Muscle of leg (tissue), 16 donors: ENCODE measurements at places on chromosomes 4 and X. TPM values are rescaled to one million over a fixed set of nuclear protein-coding genes. Genes with fewer than 3 reads are reported as not detected.

The NLGN4X gene
- 3.1 TPM for total RNA-seq

The LIMCH1 gene
- total RNA-seq = 104 TPM

The FAM9C gene
- total RNA-seq = not detected

The APBB2 gene
- total RNA-seq = 50.6 TPM

DNA sequence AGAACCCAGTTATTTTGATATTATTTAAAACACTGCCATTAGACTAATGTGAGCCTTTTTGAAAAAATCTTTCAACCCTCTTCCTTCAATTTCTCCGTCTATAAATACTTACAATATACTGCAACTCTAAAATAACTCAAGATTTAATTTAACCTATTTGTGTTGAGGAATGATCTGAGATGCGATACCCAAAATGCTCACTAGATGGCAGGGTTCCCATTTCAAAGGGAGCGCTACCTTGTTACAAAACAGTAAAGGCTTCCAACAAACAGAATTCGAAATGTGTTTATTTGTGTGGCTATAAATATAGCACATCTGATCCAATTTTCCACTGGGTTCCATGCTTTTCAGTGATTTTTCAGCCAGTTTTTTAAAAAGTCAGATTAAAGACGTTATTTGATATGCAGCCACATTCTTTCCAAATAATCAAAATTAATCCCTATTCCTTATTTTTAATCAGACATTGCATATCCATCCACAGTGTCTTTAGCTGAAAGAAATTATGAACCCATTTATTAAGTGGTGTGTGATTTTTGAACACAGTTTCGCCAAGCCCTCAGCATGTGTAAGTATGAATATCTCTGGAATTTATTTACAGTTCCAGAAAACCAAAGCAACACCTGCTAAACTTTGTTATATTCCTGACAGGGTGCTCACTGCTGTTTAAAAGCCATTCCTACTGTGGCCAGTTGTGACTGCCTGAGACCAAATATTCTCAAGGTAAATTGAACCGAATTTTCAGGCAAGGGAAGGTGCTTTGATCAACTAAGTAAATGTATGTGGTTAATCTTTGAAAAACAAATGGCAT is 668.0 kb upstream of the LCORL start:
- no peaks in the 10 kb centered on the region for H3K36me3 ChIP-seq
- DNase-seq = peak; percentile 89
- H3K27me3 ChIP-seq = no peaks in the 10 kb centered on the region
- H3K27ac ChIP-seq = no peak overlapping the region

GRCh38 chr4:150130933-150131332 is 52.7 kb downstream of the DCLK2 start:
- no peak overlapping the region for H3K27ac ChIP-seq
- no peaks in the 10 kb centered on the region for H3K36me3 ChIP-seq
- no peaks in the 10 kb centered on the region for H3K27me3 ChIP-seq
- peaks cover 1% of the 10 kb centered on the region for H3K4me1 ChIP-seq
- H3K4me3 ChIP-seq = no peak overlapping the region
- peak; percentile 67 for DNase-seq

DNA sequence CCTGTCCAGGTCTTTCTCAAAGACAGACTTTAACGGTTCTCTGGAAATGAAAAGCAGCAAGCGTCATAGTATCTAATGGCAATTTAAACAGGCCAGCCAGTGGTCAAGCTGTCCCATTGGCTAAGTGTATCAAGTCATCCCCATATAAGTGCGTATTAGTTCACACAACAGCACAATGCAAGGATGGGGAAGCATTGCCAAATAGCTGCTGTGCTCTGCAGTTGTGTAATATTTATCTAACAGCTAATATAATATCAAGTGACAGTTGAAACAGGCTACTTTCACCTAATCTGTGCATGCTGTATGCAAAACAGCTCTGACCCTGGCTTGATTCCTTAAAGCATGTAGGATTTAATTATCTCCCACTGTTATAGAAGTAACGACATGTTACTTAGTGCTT is 134.8 kb upstream of the PPARGC1A start:
- H3K27ac ChIP-seq = no peak overlapping the region
- no peaks in the 10 kb centered on the region for H3K36me3 ChIP-seq
- no peak for DNase-seq

GRCh38 chrX:133786382-133786781 is 199.0 kb downstream of the GPC3 start:
- no peak for DNase-seq
- H3K4me1 ChIP-seq = peaks cover 2% of the 10 kb centered on the region
- H3K27me3 ChIP-seq = peaks cover 11% of the 10 kb centered on the region
- H3K27ac ChIP-seq = no peak overlapping the region
- no peaks in the 10 kb centered on the region for H3K36me3 ChIP-seq
- H3K4me3 ChIP-seq = no peak overlapping the region

The F8A2 gene
- not detected for total RNA-seq

- peak; percentile 17 for DNase-seq
- no peak overlapping the region for H3K27ac ChIP-seq
- H3K27me3 ChIP-seq = peaks cover 10% of the 10 kb centered on the region
Measured at GRCh38 chrX:100449696-100450608, 39.9 kb upstream of the PCDH19 start.

DNA sequence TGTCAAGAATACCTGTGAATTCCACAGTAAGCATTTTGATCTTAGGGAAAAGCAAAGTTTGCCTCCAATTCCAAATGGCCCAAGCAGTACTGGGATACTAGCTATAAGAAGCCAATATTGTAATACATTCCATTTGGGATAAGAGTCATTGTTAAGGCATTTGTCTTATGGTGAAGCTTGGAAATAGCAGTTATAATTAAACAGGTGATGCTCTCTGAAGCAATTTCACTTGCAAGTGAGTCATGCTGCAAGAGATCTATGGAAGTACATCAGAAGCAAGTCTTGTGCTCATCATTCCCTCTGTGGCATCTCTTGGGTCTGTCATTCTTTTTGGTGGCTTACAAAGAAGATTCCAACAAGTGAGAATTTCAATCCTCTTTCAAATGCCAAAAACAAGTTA is 386.4 kb upstream of the RPS6KA3 start:
- H3K27ac ChIP-seq = no peak overlapping the region
- no peak overlapping the region for H3K4me3 ChIP-seq
- DNase-seq = no peak
- H3K36me3 ChIP-seq = no peaks in the 10 kb centered on the region
- no peaks in the 10 kb centered on the region for H3K27me3 ChIP-seq

DNA sequence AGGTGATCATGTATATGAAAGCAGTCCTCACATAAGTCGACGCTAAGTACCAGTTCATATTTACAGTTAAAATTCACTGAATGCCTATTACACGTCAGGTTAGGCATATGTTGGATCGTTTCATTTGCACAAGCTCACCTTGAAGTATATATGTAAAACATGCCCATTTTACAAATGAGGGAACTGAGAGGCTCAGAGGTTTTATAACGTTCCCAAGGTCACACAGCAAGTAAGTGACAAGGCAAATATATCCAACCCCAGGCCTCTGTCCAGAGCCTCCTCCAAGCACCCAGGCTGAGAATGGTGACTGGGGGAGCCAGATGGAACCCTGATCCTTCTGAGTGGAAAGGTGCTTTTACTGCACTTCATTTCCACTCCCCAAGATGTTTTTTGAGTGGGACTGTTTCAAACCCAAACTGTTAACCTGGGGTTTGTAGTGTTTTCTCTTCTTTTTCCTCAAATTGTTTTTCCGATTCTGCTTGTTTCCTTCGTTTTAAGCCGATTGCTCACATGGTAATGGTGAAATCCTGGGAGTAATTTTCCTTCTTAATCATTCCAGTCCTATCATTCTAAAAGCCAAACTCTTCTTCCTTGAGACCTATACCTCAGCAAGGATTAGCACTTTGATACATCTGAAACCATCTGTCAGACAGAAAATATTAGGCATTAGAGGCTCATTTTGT is 791 bp downstream of the SMIM20 start:
- DNase-seq = no peak
- H3K4me3 ChIP-seq = peak overlapping the region; percentile 89
- peaks cover 5% of the 10 kb centered on the region for H3K36me3 ChIP-seq
- no peaks in the 10 kb centered on the region for H3K27me3 ChIP-seq

DNA sequence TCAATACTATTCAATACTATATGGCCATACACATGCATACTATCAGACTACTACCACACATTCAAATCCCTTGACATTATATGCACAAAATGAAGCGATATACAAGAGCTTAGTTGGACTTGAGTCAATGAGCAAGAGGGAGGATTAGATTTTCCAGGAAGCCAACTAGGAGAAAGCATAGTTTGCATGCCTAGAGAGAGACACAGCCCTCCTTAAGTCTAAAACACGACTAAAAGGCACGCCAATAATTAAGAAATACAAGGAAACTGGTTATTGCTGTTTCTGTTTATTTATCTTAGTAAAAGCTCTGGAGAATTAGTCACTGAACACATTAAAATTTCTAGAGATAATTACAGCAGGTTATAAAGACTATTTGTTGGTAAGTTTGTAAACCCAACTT is 21.8 kb downstream of the MBNL3 start:
- H3K27me3 ChIP-seq = peaks cover 6% of the 10 kb centered on the region
- no peak overlapping the region for H3K27ac ChIP-seq
- H3K4me1 ChIP-seq = no peaks in the 10 kb centered on the region
- H3K36me3 ChIP-seq = no peaks in the 10 kb centered on the region

DNA sequence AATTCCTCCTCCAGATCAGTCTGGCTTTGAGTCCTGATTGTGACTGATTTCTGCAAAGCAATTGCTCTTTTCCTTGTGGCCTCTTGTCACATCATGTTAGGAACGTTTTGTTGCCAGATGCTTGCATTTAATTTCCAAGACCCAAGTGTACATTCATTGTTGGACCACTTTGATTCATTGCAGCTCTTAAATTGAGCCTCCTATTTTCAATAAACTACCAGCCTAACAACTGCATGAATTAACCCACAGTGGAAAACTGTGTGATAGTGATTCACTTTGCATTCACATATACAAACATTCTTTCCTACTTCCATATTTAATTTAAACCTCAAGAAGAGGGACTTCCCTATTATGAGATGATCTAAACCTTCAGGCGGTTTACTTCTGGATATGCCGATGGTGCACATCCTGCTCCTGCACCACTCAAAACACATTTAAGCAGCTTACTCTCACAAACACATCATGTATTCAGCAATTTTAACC is 118.4 kb downstream of the AFF1 start:
- no peak overlapping the region for H3K27ac ChIP-seq
- peaks cover 4% of the 10 kb centered on the region for H3K36me3 ChIP-seq

The MMRN1 gene
- 6.8 TPM for total RNA-seq

GRCh38 chrX:132481449-132481848 is 7.4 kb downstream of the MBNL3 start:
- H3K4me1 ChIP-seq = peaks cover 5% of the 10 kb centered on the region
- H3K27me3 ChIP-seq = peaks cover 5% of the 10 kb centered on the region
- H3K36me3 ChIP-seq = no peaks in the 10 kb centered on the region
- peak overlapping the region; percentile 87 for H3K27ac ChIP-seq
- no peak overlapping the region for H3K4me3 ChIP-seq

DNA sequence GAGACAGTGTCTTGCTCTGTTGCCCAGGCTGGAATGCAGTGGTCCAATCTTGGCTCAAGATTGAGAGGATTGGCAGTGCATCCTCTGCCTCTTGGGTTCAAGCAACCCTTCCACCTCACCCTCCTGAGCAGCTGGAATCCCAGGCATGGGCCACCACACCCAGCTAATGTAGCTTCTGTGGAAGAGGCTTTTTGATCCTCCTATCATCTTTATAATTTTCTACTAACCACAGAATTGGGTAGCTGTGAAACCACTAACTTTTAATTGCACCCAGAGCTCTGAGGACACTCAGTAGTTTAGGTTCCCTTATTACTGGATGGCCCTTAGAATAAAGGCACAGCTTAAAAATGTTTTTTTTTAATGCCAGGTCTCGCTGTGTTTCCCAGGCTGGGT is 8.9 kb upstream of the AGA start:
- DNase-seq = no peak
- H3K27ac ChIP-seq = no peak overlapping the region
- no peaks in the 10 kb centered on the region for H3K27me3 ChIP-seq
- no peak overlapping the region for H3K4me3 ChIP-seq
- no peaks in the 10 kb centered on the region for H3K36me3 ChIP-seq
- peaks cover 4% of the 10 kb centered on the region for H3K4me1 ChIP-seq

GRCh38 chr4:127889903-127890302 is 9.2 kb downstream of the PLK4 start:
- peaks cover 16% of the 10 kb centered on the region for H3K36me3 ChIP-seq
- no peaks in the 10 kb centered on the region for H3K4me1 ChIP-seq
- peak; percentile 19 for DNase-seq
- H3K4me3 ChIP-seq = no peak overlapping the region
- H3K27me3 ChIP-seq = no peaks in the 10 kb centered on the region
- no peak overlapping the region for H3K27ac ChIP-seq

- DNase-seq = no peak
- no peak overlapping the region for H3K27ac ChIP-seq
- H3K4me3 ChIP-seq = no peak overlapping the region
- no peaks in the 10 kb centered on the region for H3K27me3 ChIP-seq
Measured at GRCh38 chrX:7091923-7092322, 55.6 kb upstream of the STS start.
